ENCODE measurements at places on chromosomes 3 and 15. TPM values are rescaled to one million over a fixed set of nuclear protein-coding genes. Genes with fewer than 3 reads are reported as not detected.

Gene GABRB3
- total RNA-seq: 20.9 TPM

Gene PLEKHO2
- total RNA-seq: 19.4 TPM

- DNase-seq: no peak
- H3K4me3 ChIP-seq: no peak overlapping the region
- no peak overlapping the region for H3K27ac ChIP-seq
- no peaks in the 10 kb centered on the region for H3K36me3 ChIP-seq
- no peaks in the 10 kb centered on the region for H3K27me3 ChIP-seq
Observed at GRCh38 chr15:45534821-45535220, 12.3 kb upstream of the SLC30A4 start.

Gene SKOR1
- total RNA-seq: not detected

- H3K27ac ChIP-seq: no peak overlapping the region
- no peaks in the 10 kb centered on the region for H3K4me1 ChIP-seq
- DNase-seq: no peak
- H3K27me3 ChIP-seq: no peaks in the 10 kb centered on the region
- no peak overlapping the region for H3K4me3 ChIP-seq
Observed at GRCh38 chr15:35061825-35062737, 23.0 kb downstream of the NANOGP8 start.

- DNase-seq: no peak
- H3K4me1 ChIP-seq: no peaks in the 10 kb centered on the region
- peak within 1 kb of the TSS; percentile 81 for H3K4me3 ChIP-seq
- no peaks in the 10 kb centered on the region for H3K36me3 ChIP-seq
- no peaks in the 10 kb centered on the region for H3K27me3 ChIP-seq
Observed at GRCh38 chr15:78131295-78132061, at the start of gene CIB2. CIB2 (minus strand) TSS chr15:78131445; CDS start chr15:78131215, 230 bp downstream.

Gene SI
- not detected for total RNA-seq

DNA sequence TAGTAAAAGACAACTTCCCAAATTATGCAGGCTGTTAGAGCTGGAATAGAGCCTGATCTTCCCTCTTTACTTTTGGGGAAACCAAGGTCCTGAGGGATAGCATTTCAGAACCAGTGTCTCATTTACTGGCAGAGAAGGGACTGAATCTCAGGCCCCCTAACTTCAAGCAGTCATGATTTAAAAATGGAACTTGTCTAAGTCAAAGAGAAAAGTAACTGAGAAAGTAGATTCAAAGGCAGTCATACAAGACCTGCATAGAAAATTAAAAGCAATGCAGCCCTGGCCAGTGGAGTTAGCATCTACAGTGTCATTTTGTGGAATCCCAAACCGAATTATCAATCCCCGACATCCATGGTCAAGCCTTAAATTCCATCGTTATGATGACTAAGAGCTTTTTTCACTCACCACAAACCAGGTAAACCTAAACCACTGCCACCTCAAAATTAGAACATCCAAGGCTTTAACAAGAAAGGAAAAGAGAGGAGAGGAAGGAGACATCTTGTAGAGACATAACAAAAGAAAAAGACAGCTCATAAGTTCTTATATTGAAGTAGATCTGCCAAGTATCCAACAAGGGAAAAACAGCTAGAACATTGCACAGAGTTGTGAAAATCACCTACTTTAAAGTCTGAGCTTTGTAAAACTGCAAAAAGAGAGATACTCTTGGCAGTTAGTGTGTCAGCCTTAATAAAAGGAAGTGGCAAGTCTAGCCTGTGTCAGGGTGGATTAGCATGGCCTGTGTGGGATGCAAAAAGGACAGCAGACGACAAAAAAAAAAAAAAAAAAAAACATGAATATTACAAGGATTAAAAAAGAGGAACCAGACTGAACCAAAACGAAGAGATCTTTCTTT lies 54.1 kb upstream of the CCR2 start:
- no peaks in the 10 kb centered on the region for H3K36me3 ChIP-seq
- no peaks in the 10 kb centered on the region for H3K27me3 ChIP-seq
- no peak for DNase-seq
- no peak overlapping the region for H3K27ac ChIP-seq
- H3K4me1 ChIP-seq: no peaks in the 10 kb centered on the region
- H3K4me3 ChIP-seq: no peak overlapping the region

DNA sequence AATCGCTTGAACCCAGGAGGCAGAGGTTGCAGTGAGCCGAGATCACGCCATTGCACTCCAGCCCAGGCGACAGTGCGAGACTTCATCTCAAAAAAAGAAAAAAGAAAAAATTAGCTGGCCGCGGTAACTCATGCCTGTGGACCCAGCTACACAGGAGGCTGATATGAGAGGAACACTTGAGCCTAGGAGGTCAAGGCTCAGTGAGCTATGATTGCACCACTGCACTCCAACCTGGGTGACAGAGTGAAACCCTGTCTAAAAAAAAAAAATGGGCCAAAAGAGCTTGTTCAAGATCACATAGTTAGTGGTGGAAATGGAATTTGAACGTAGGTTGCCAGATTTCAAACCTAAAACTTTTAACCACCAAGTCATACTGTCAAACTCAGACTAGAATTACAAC lies 46.2 kb upstream of the PPP4R2 start:
- no peaks in the 10 kb centered on the region for H3K27me3 ChIP-seq
- H3K4me1 ChIP-seq: no peaks in the 10 kb centered on the region
- no peak for DNase-seq
- H3K36me3 ChIP-seq: no peaks in the 10 kb centered on the region
- no peak overlapping the region for H3K27ac ChIP-seq

DNA sequence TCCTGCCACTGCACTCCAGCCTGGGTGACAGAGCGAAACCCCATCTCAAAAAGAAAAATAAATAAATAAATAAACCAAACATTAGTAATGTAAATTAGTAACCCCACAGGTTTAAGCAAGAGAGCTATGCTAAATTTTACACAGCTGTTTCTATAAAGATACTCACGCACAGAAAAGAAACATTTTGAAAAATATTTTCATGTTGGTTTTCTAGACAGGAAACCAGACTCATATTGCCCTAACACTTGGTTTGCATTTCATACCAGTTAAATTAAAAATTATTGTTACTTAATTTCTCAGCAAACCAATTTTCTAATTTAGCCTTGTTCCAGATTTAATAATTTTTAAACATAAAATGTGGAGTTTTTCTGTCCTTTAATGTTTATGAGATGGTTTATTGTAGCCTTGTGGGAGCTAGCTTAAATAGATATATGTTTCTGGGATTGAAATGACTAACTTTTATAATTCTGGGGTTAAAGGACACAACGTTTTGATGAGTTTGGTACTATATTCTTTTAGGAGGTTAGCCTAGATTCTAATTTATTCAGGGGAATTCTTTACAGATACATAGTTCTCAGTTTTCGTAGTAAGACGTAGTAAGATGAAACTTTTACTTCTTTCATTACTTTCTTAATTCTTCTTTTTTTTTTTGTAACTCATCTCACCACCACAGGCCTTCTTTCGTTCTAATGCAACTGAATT lies 42.6 kb upstream of the SLC4A7 start:
- DNase-seq: no peak
- H3K4me3 ChIP-seq: no peak overlapping the region
- peaks cover 8% of the 10 kb centered on the region for H3K4me1 ChIP-seq
- H3K27ac ChIP-seq: no peak overlapping the region
- no peaks in the 10 kb centered on the region for H3K36me3 ChIP-seq

DNA sequence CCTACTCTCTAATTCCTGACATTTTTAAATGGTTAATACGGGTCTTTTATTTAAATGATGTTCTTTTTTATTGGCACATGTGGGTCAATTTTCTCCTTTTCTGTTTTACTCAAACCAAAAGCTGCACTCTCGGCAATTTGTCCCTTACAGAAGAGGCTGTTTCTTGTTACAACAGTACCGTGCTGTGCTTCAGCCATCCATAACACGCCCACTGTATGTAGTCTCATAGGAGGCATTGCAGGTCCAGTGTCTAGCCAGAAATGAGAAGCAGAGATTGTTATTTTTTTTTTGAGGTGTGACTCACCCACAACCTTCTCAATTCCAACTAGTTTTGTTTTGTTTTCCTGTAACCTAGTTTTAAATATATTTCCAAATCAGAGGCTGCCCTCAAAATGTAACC lies 164.6 kb downstream of the GMNC start:
- DNase-seq: no peak
- H3K36me3 ChIP-seq: no peaks in the 10 kb centered on the region
- no peaks in the 10 kb centered on the region for H3K27me3 ChIP-seq

GRCh38 chr3:72811571-72811970 lies 36.7 kb downstream of the SHQ1 start:
- H3K4me1 ChIP-seq: peaks cover 3% of the 10 kb centered on the region
- no peaks in the 10 kb centered on the region for H3K36me3 ChIP-seq

GRCh38 chr3:29896856-29897255 lies 616.0 kb downstream of the RBMS3 start:
- H3K36me3 ChIP-seq: no peaks in the 10 kb centered on the region
- DNase-seq: no peak
- no peak overlapping the region for H3K4me3 ChIP-seq
- no peaks in the 10 kb centered on the region for H3K4me1 ChIP-seq
- no peaks in the 10 kb centered on the region for H3K27me3 ChIP-seq
- no peak overlapping the region for H3K27ac ChIP-seq

Gene TMEM108
- 5.1 TPM for total RNA-seq

GRCh38 chr15:67690936-67691335 lies 134.4 kb upstream of the SKOR1 start:
- no peaks in the 10 kb centered on the region for H3K27me3 ChIP-seq
- peaks cover 4% of the 10 kb centered on the region for H3K36me3 ChIP-seq
- DNase-seq: no peak
- H3K4me1 ChIP-seq: no peaks in the 10 kb centered on the region

DNA sequence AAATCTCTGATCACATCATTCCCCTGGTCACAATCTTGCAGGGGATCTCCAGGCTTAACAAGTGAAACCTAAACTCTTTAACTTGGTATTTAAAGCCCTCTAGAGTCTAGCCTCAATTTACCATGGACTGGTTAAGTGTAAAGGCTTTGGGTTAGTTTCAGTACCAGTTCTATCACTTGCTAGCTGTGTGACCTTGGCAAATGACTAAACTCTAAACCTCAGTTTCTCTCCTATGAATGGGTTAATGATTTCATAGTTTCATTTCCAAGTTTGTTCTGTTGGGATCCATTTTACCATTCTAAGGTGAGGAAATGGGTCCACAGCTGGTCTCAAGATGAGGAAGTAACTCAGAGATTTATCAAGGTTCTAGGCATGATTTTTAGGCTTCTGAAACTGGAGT lies 38.8 kb upstream of the TIMP4 start:
- no peaks in the 10 kb centered on the region for H3K36me3 ChIP-seq
- no peak overlapping the region for H3K4me3 ChIP-seq
- no peaks in the 10 kb centered on the region for H3K27me3 ChIP-seq
- H3K4me1 ChIP-seq: no peaks in the 10 kb centered on the region
- DNase-seq: no peak
- H3K27ac ChIP-seq: no peak overlapping the region
